Trophoblast cell (in vitro differentiated cells and primary cell): ENCODE measurements at places on chromosomes 7 and 10.
A peak's percentile ranks its signal among the peaks of the same experiment; 100 is the strongest.

DNA sequence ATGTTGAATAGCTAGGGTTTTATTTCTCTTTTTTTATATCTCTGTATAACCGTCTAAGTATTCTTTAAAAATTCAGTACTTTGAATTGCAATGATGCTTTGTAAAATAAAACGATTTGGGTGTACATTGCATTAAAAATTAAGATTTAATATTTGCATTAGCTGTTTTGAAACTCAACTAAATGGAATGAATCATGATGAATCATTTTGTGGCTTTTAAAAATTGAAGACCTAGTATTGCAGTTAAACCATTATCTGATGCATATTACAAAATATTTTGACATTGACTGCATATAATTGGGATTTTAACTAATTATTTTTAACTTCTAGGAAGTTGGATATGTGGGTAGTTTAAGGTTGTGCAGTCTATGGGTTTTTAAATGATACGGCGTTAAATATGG is 314.0 kb downstream of the CDK14 start:
- DNase-seq = no peak

DNA sequence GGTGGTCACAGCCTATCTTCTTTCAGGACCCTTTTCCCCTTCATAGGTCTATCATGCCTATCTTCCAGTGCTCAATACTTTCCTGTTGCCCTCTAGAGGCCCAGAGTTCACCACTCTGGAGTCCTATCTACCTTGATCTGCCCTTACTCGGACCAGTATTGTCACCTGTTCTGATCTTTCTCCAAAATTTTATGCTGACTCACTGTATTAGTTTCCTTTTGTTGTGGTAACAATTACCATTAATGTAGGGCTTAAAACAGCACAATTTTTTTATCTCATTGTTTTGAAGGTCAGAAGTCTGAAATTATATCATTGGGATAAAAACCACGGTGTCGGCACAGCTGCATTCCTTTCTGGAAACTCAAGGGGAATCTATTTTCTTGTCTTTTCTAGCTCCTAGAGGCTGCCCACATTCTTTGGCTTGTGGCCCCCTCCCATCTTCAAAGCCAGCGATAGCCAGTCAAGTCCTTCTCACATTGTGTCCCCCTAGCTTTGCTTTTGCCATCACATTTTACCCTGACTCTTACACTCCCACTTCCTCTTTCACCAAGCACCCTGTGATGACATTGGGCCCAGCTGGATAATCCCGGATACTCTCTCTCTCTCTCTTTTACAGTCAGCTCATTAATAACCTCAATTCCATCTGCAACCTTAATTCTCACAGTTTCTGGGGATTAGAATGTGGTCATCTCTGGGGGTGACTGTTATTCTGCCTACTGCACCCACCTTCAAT is 54.6 kb downstream of the TFAM start:
- DNase-seq = no peak

DNA sequence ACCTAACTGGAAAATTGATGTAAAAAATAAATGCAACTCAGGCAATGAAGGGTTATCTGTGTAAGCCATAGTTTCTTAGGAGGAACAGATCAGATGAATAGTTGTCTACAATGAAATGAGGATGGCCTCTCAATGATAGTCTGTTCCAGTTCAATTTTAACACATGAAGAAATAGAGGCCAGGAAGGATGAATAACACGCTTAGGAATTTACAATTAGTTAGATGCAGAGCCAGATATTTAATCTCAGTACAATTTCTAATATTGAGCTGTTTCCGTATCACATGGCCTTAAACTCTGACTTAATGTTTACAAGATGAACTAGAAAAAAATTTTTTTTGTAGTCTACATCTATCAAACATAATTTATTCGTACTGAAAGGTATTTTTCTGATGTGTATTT is 176.6 kb downstream of the GALNT11 start:
- no peak for DNase-seq

GRCh38 chr7:64887756-64888508 is 15.1 kb upstream of the ZNF273 start:
- DNase-seq = no peak

DNA sequence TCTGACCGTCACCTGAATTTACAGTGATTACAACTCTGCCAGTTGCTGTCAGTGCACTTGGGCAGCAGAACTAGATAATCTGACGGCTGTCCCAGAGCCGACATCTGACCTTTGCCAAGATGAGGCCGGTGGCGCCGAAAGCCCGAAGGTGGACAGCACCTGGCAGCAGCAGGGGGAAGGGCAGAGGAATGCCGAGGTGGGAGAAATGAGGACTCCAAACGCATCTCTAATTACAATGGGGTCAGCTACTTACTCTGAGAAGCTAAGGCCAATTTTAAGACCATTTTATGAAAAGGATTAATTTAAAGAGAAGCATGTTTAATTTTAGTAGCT is 33.8 kb downstream of the TRIM8 start:
- DNase-seq = no peak

- DNase-seq = peak; percentile 17
Observed at GRCh38 chr10:28411648-28412047, 108.8 kb upstream of the MPP7 start.

GRCh38 chr10:109475711-109476421 is 447.4 kb downstream of the XPNPEP1 start:
- DNase-seq = no peak

DNA sequence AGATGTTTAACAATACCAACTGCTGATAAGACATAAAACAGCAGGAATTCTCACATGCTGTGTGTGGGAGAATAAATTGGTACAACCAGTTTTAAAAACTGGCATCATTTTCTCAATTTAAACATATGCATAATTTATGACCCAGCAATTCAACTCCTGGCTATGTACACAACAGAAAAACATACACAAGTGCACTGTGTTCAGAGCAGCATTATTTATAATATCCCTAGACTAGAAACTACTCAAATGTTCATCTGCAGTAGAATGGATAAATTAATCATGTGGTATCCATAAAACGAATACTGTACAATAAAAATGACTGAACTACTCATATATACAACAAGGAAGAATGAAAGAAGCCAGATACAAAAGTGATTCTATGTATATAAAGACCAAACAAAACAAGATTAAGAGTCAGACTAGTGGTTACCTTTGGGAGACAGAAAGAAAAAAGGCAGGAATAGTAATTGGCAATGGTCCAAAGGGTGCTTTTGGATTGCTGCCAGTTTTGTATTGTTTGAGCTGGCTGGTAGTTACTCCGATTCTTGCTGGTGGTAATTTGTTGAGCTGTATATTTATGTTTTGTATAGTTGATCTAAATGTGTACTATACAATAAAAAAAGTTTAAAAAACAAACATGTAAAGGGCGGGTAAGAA is 306.0 kb downstream of the TFEC start:
- DNase-seq = no peak

DNA sequence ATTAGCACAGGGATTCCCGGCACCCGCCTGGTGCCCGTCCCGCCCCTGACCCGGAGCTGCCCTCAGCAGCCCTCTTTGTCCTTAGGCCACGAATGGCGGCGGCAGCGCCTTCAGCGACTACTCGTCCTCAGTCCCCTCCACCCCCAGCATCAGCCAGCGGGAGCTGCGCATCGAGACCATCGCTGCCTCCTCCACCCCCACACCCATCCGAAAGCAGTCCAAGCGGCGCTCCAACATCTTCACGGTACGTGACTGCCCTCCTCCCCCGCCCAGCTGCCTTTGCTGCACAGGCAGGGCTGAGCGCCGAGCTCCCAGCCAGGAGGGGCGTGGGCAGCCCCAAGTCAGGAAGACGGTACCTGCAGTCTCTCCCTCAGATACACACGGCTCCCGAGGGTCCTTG is 33.6 kb downstream of the AGAP3 start:
- no peak for DNase-seq

- no peak for DNase-seq
Observed at GRCh38 chr7:9822458-9823290, 1151.0 kb upstream of the PHF14 start.

- DNase-seq = peak; percentile 2
Observed at GRCh38 chr10:70038923-70039322, 13.7 kb upstream of the MACROH2A2 start.

DNA sequence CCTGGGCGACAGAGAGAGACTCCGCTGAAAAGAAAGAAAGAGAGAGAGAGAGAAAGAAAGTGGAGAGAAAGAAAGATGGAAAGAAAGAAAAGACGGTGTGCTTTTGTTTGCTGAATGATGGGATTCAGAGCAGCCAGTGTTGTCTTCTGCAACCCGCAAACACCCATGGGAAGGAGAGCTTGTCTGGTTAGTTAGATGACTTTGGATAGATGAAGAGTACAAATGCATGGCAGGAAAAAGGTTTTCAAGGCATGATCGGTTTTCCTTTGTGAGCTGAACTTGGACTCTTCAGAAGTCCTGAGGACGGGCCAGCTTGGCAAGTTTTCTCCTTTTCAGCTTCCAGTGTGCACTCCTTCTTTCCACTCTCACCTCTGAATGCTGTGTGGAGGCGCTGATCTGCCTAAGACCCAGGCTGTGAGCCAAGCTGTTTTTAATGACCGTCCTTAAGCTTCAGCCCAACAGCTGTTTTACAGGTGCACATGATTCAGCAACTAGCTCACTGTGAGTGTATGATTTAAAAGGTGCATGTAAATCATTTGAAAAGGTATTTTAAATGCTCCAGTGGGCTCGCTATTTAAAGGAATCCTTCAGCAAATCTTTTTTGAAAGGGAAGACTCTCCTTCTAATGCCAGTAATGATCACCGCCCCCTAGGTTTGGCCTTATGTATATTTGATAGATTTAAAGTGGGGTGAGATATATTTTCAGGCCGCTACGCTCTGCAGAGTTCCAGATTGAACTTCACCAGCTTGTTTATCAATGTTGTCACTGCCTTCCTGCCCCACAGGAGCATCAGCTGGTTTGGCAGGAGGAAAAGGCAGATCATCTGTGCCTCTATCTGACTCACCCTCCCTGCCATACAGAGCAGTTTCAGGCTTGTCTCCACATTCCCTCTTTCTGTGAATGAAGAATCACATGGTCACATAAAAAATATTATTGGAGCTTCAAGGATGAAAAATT is 115.0 kb downstream of the PLXDC2 start:
- DNase-seq = no peak

DNA sequence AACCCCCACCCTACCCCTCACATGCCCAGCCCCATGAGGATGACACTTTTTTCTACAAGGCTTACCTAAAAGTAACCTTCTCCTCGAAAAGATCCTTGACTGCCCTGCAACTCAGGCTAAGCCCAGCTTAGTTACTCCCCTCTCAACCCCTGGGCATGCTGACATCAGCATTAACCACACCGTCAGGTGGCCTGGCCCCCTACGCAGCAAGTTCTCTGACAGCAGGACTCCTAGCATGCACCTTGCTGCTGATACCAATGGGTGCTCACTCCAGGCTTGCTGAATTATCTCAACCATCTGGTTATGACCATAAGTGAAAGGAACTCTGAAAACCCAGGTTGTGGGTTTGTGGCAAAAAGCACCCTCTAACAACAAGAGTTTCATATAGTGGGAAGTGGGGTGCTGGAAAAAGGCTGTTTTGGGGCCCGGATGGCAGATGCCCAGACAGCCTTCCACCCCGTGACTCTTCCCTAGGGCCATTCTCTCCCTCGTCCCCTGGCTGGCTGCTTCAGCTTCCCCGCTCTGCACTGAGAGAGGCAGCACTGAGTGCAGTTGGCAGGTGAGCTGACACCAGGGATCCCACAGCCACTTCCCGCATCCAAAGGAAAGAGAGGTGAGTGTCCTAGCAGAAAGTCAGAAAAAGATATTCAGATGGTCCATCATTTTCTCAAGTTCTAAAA is 518.9 kb downstream of the KCNMA1 start:
- DNase-seq = no peak

DNA sequence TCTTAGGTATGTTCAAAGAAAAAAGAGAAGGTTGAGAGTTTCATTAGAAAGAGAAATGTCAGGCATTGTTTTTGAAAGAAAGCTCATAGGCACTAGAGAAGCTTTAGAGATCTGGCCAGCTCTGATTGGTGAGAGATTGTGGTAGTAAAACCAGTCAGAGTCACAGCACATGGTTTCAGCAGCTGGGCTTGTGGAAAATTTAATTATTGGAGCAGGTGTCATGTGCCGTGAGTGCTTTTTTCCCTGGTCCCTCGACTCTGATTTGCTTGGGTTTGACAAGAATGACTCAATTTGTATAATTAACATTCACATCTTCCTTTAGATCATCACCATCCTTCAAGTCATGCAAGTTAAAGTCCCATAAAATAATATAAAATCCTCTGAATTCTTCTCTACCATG is 35.2 kb downstream of the MRPL32 start:
- no peak for DNase-seq

DNA sequence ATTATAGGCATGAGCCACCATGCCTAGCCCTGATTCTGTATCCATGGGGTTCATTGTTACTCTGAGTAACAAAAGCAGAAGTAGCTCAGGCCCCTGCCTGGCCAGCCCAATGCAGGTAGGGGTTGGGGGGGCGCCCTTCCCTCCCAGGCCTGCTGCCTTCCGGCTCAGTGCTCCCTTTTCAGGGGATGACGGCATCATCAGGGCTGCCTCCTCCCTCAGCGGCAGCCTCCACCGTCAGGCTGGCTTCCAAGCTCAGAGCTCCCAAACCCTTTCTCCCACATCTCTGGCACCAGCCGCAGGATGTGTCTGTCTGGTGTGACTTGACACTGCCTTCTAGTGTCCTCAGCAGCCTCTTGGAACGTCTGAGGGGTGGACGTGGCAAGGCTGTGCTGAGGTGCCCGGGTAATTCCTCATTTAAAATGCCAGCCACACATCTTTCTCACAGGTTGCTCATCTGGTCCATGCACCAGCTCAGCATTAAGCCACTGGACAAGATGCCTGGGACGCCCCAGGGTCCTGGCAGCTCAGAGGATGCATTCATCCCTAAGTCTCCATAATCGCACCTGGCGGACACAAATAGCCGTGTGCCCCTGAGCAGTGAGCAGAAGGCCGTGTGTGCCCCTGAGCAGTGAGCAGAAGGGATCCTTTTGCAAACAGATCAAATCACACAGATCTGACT is 38.2 kb downstream of the PAPOLB start:
- DNase-seq = no peak

- DNase-seq = no peak
Observed at GRCh38 chr10:48691812-48692528, 7.3 kb downstream of the WDFY4 start.

GRCh38 chr10:119737823-119738222 is 12.0 kb downstream of the INPP5F start:
- peak; percentile 80 for DNase-seq

- no peak for DNase-seq
Observed at GRCh38 chr7:8120390-8121058, 141.4 kb downstream of the ICA1 start.

DNA sequence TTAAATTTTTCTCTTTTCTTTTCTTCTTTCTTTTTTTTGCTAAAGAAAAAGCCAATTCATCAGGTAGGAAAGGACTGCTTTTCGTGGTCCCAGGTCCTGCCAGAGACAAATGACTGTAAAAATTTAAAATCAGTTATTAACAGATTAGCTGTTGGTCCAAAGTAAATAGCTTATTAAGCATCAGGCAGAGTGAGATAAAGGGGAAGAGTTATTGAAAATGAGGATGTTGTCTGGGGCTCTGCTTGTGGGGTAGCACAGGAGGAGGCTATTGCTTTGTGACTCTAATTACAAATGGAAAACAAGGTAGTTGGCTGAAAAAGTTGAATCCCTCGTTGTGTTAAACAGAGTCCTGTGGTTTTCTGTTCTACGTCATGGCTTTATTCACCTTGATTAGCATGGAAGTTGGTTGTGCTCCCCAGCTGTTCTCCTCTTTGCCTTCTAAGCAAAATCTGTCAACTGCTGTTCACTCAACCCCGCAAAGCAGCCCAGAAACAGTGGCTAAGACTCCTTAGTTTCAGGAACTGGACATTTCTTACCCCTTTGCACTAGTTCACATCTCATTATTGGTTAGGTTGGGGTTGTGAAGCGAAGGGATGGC is 128.9 kb downstream of the SNX10 start:
- DNase-seq = no peak
